ENCODE measurements at places on chromosomes 16 and 17. TPM values are rescaled to one million over a fixed set of nuclear protein-coding genes. Genes with fewer than 3 reads are reported as not detected.

CLEC19A gene
- total RNA-seq = not detected

COG1 gene
- total RNA-seq = 38.6 TPM

- DNase-seq = no peak
Measured at GRCh38 chr17:10384175-10384574, 11.4 kb upstream of the MYH13 start.

DNA sequence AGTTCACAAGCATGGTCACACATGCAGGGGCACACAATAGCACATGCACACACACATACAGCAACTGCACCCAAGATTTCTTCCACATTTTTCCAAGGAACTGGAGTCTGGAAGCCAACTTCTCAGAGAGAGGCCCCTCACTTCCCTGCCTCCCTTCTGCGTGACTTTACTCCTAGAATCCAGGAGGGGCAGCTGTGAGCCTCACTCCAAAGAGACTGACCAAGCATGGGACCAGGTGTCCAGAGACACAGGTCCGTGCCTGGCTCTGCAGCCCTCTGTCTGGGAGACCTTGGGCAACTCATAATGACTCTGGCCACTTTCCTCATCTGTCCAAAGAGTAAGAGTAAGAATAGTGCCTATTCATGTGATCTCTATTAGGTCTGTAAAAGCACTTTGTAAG lies 104.7 kb upstream of the TMEM132E start:
- DNase-seq = no peak

GRCh38 chr16:4637501-4638166 lies 13.0 kb downstream of the MGRN1 start:
- DNase-seq = no peak

- DNase-seq = no peak
Measured at GRCh38 chr17:38579934-38580333, 25.8 kb downstream of the SRCIN1 start.

GRCh38 chr17:65537845-65538674 lies 23.4 kb downstream of the AXIN2 start:
- DNase-seq = no peak

DNA sequence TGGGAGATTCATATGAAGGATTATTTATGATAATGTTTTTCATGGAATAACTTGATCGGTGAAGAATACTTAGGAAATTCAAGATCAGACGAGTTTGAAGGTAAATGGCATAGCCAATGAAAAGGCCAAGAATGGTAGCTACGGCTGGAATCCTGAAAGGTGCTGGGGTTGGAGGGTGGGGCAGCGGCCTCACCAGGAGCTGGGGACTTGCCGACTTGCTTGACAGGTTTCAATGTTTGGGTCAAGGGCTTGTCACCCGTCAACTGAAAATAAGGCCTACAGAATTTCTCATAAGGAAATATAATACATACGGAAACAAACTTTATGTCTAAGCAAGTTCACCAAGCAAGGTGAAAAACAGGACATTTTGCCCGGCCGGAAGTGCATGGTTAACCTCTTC lies 9.9 kb downstream of the CRYM start:
- no peak for DNase-seq

DNA sequence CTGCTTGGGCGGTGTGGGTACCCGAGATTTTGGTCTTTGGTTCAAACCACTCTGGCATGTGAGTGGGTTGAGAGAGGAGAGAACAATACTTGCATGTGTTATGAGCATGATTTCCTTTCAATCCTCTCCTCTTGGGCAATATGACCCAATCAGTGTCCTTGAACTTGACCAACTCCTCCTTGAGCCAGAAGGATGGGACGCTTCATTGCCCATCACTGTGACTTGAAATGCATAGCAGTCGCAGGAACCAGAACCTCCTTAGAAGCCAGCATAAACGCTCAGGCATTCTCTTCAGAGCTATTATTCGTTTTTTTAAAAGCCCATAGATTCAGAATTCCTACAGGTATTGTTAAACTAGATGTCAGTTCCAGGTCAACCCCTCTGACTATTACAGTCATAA lies 367.4 kb downstream of the HAPSTR1 start:
- no peak for DNase-seq

DNA sequence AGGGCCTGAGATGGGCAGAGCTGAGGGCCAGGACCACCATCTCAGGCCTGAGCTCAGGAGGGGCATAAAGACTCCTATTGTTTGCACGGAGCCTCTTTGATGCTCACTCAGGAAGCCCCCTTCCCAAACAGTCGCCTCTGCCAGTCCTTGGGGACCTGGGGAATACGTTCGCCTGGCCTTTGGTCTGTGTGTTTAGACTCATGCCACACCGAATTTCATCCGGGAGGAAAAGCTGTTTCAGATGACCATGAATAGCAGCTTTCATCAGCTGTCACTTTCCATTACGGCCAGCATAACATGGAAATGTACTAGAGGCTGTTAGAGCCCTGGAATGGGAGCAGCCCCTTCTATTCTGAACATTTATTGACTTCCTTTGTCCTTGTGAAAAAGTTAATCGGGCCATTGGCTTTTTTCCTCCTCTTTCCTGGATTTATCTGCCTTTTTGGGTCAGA lies 139.0 kb downstream of the HS3ST3A1 start:
- DNase-seq = no peak

Data from endothelial cell of umbilical vein (primary cell).